Cardiac septum (tissue), 1 donor: ENCODE measurements at places on chromosomes 5 and 9. TPM values are rescaled to one million over a fixed set of nuclear protein-coding genes. Genes with fewer than 3 reads are reported as not detected.

GRCh38 chr9:22986556-22986955 lies 539.9 kb downstream of the DMRTA1 start:
- DNase-seq: no peak

- no peak for DNase-seq
Observed at GRCh38 chr5:112381521-112381920, 37.6 kb downstream of the EPB41L4A start.

DNA sequence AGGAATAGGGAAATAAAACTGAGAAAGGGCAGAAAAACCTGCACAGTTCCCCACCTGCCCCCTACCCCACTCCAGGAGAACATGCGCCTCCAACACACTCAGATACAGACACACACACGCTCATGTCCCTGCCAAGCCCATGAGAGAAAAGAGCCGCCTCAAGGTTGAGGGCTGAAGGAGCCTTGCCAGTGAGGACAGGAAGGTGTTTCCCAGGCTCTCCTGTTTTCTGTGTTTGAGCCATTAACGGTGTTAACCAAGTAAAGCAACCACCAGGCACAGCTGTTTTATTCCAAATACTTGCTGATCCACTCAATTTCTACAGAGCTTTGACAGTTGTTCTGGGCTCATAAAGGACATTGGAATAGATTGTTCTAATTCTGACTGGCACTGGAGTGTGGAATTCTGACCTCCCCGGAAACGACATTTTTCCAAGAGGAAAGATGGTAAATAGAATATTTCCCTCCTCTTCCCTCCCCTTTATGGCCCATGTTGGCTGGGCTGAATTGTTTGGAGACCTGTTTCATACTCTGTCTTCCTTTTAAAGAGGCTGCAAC lies 238.0 kb downstream of the DMAC1 start:
- DNase-seq: no peak

DNA sequence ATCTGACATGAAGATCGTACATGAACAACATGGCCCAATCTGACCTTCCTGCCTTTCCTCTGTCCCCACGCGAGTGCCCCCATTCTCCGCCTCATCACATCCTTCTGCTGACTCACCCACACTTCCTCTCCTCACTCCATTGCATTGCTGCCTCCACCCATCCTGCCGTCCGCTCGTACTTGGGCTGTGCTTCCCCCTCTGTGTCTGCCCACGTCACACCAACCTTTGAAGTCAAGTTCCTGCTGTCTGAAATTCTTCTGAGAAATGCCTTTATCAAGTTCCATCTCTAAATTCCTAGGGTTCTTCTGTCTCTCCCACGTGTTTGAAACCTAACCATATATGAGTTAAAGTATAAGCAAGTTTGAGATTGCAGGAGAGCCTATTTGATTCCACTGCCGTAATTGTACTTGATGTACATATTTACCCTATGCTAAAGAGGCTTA lies 18.0 kb upstream of the STARD4 start:
- peak; percentile 88 for DNase-seq

DNA sequence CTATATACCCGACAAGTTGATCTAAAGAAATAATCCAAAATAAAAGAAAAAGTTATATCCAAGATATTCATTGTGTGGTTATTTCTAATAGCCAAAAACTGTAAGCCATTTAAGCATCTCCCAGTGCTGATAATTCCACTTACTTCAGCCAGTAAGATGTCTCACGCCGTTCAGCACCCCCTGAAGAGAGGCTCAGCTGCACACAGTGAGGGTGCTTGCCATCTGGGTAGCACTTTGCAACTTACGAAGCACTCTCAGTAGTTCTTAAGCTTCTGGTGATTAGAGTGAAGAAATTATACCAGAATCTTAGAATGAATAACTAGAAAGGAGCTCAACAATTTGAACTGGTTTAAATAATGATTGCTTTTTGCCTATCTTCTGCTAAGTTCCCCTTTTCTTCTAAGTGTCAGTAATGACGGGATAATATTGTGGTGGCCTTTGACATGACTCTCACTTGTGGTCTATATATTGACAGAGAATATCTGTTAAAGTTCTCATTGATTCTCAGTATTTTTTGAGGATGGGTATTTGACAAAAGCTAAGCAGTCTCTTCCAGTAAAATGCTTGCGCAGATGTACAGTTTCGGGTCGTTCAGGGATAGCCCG lies 26.2 kb upstream of the LTC4S start:
- no peak for DNase-seq

GRCh38 chr9:71349218-71349617 lies 227.8 kb upstream of the TRPM3 start:
- no peak for DNase-seq

DNA sequence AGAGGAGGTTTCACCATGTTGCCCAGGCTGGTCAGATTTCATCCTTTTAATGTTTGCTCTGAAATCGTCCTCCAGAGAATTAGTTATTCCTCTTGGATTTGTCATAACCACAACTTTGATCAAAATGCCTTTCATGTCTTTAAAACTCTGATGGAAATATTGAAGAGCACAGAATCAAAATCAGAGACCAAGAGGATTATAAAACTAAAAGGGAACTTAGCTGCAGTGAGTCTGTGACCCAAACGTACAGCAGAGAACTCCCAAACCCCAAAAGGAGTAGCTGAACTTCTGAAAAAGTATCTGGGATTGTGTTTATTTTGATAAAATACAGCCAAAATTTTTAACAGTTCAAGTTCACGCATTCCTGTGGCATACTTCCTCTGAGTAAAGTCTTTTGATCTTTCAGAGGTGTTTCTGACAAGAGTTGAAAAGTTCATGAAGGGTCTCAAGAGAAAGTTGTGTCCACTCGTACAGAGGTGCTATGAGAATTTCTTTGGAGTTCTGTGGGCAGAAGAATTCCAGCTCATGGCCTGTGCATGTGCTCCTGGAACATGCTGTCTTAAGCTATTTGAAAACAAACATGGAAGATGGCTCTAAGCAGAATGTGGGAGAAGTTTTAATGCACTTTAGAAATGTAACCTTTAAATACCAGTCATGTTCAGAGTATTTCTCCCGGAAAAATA lies 124.0 kb downstream of the ESM1 start:
- no peak for DNase-seq

GRCh38 chr5:94613583-94613982 lies 4.8 kb downstream of the KIAA0825 start:
- no peak for DNase-seq

GRCh38 chr9:10396615-10397014 lies 216.2 kb downstream of the PTPRD start:
- DNase-seq: no peak

DNA sequence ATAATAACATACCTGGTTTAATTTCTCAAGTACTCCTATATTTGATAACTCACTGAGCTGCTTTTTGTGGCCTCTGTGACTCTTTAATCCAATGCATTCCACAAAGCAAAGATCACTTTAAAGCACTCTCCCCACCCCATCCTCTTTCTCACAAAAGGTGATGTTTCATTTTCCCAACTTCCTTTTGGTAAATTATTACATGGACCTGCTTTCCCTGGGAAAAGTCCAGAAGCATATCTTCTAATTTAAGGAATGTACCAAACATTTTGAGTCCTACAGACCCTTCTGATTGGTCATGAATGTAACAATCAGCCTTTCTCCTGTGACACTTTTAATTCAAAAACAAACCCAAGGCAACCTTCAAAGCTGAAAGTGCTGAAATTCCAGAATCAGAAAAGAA lies 71.1 kb downstream of the MLLT3 start:
- DNase-seq: no peak

DNA sequence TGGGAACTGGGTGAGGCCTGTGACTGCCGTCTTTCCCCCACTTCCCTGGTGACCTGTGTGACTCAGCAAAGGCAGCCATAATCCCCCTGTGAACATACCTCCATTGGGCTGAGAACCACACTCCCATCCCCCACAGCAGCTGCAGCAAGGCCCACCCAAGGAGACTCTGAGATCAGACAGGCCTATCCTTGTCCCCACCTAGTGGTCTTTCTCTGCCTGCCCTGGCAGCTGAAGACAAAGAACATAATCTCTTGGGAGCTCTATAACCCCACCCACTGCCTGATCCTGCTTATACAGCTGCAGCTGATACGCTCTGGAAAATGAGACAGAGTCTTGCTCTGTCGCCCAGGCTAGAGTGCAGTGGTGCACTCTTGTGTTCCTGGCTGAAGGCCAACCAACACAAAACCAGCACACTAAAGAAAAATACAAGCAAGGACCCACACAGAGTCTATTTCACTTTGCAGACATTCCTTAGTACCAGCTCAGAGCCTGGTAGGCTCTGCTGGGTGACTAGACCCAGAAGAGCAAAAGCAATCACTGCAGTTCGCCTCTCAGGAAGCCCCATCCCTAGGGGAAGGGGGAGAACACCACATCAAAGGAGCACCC lies 106.7 kb downstream of the MCTP1 start:
- no peak for DNase-seq

- no peak for DNase-seq
Observed at GRCh38 chr9:75161116-75161857, 73.0 kb downstream of the OSTF1 start.

GRCh38 chr9:28758971-28759370 lies 1185.7 kb upstream of the C9orf72 start:
- no peak for DNase-seq

GRCh38 chr5:32834251-32834650 lies 123.1 kb downstream of the NPR3 start:
- no peak for DNase-seq

DNA sequence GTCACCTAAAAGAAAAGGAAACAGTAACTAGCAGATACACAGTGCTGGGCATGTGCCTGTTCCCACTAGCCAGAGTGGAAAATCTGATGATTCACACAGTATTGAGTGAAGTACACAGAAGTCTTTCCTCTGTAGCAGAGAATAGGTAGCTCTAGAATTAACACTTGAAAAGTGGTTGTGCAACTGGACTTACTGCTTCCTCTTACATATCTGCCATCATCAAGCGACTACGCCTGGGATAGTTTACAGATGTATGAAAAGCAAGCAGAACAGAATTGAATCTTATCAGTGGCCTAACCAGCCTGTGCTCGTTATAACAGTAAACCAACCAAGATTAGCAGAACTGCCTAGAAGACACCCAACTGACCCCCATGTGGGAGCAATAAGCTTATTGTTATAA lies 130.6 kb downstream of the DTWD2 start:
- DNase-seq: no peak

DNA sequence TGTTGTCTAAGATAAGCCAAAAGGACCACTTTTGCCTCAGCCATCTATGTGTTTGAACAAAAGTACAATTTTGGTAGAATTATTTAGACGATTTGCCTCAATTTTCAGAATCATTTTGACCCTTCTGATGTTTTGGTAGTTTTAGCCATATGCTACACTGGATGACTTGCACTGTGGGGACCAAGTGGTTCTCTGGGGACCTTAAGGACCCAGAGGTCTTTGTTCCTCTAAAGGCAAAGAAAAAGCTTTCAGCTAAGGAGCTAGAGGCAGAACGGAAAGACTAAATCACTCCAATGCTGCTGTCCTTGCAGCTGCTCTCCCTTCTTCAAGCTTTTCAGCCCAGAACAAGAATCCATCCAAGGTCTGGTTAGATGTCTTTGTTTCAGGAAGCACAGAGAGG lies 51.0 kb upstream of the APC start:
- no peak for DNase-seq

GRCh38 chr5:126490167-126490940 lies 67.1 kb downstream of the GRAMD2B start:
- no peak for DNase-seq

DNA sequence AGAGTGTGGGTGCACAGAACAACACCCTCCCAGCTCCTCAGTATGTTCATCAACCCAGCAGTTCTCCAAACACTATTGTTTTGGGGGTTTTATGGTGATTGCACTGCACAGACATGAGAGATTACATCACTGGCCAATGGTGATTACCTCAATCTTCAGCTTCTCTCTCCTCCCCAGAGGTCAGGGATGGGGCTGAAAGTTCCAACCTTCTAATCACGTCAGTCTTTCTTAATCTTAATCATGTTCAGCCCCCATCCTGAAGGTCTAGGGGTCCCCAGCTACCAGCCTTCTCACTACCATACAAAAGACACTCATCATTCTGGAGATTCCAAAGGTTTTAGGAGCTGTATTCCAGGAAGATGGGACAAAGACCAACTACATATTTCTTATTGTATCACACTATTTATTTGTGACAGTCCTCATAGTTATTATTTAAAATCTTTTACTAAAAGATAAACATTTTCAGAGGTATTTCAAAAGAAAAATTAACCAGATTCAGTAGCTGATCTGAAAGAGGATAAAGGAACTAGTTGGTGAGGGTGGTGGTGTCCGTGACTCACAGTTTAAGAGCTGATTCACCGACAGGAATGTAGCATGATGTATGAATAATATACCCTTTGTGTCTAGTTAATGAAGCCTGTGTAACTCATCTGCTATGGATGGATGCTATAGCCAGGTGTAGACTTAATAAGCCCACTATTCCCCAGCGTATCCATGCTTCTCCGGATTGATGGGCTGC lies 35.6 kb downstream of the RASEF start:
- no peak for DNase-seq

- no peak for DNase-seq
Observed at GRCh38 chr9:24118190-24118589, 292.1 kb upstream of the ELAVL2 start.

GRCh38 chr5:97107318-97107717 lies 35.1 kb downstream of the LIX1 start:
- no peak for DNase-seq

DNA sequence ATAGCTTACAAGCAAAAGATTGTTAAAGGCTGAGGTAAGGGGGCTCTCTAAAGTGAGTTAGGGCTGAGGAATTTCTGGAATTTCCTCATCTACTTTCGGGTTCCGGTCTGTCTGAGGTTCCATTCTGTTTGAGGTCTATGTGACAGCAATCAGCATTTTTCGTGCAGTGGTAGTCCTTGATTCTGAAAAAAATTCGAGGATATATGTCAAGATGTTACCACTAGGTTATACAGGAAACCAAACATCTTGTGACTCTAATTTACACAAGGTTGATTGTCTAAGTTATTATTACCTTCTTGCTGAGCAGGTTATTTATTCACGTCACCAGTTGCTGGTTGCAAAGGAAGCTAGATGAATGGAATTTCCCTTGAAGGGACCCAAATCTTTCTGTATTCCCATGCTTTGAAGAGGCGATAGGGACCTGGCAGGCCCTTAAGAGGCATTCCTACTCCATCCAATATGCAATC lies 35.2 kb downstream of the RLN2 start:
- no peak for DNase-seq

PFN3 gene
- not detected for total RNA-seq

MLANA gene
- not detected for total RNA-seq

WWC1 gene
- total RNA-seq: 0.51 TPM

PPP3R2 gene
- total RNA-seq: not detected

GPR21 gene
- total RNA-seq: 1.0 TPM

SYK gene
- total RNA-seq: 4.7 TPM

IFNA21 gene
- not detected for total RNA-seq

LHFPL2 gene
- total RNA-seq: 7.9 TPM

SSNA1 gene
- 59.5 TPM for total RNA-seq

CARTPT gene
- not detected for total RNA-seq
